ENCODE measurements at places on chromosomes 5 and 9.
A peak's percentile ranks its signal among the peaks of the same experiment; 100 is the strongest.

GRCh38 chr5:151151263-151151660 lies 6.3 kb downstream of the ANXA6 start:
- no peak for DNase-seq

- DNase-seq = peak; percentile 59
Measured at GRCh38 chr9:33676746-33677505, 118.4 kb upstream of the PRSS3 start.

- peak; percentile 6 for DNase-seq
Measured at GRCh38 chr9:15824310-15824709, 271.5 kb downstream of the CCDC171 start.

GRCh38 chr5:83000428-83000827 lies 76.8 kb downstream of the TMEM167A start:
- DNase-seq = peak; percentile 43

DNA sequence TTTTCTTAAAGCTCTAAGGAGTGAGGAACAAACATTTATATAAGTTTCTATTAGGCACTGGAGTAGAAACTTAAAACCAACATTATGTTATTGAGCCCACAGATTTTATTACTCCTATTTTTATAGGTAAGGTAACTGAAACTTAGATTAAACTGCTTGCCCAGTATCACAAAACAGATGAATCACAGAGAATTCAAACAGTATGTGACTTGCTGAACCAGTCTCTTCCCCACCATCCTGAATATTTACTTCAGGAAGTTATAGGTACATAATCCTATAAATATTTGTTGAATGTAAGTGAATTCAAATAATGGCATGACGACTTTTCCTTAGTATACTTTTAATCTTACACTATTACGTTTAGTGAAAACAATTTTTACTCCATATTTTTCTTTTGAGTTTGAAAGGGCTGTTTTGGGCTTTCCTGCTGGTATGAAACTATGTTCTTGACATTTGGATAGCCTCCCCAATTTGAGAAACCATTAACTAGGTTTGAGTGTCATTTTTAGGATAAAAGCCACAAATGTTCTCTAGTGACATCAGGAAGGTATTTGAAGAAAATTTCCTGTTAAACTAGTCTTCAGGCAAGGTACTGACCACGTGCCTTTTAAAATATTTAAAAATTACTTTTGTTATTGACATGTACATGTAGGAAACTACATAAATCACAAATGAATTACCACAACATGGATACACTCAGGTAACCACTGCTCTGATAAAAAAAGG lies 39.3 kb downstream of the PRRC1 start:
- peak; percentile 32 for DNase-seq

GRCh38 chr9:34072410-34072809 lies 23.7 kb upstream of the UBAP2 start:
- DNase-seq = peak; percentile 74

DNA sequence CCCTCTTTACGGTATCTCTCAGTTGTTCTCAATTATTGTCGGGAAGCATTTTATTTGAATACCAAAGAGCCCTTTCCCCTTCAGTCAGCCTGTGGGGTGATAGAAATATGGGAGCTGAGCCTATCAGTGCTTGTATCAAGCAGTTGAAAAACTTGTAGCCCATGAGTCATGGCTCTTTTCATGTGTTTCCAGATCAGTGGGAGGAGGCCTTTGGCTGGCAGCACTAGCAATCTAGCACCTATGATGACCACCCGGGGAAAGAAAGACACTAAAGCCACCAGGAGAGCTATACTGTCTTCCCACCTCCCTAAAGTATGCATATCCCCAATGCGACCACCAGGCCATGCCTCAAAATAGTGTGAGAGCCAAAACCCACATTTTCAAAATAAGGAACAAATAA lies 696.9 kb upstream of the C9orf72 start:
- no peak for DNase-seq

GRCh38 chr9:32264170-32264864 lies 120.1 kb upstream of the ACO1 start:
- DNase-seq = no peak

- DNase-seq = no peak
Measured at GRCh38 chr5:1460054-1460682, 14.9 kb upstream of the SLC6A3 start.

DNA sequence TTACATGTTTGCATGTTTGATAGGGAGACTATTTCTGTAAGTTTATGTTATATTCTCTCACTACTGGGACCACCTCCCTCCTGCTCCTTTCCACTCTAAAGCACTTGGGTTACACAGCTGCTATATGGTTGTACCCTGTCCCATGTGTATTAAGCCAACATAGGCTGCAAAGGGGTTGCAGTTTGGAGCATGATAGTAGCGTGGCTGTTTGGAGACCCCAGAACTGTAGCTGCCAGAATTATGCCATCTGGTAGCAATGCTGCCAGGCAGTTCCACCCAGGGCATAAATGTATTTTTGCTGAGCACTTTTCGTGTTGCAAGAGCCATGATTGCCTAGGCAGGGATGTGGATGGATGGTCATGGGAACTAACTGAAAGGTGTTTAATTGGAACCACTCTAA lies 81.8 kb downstream of the CNTLN start:
- DNase-seq = no peak

DNA sequence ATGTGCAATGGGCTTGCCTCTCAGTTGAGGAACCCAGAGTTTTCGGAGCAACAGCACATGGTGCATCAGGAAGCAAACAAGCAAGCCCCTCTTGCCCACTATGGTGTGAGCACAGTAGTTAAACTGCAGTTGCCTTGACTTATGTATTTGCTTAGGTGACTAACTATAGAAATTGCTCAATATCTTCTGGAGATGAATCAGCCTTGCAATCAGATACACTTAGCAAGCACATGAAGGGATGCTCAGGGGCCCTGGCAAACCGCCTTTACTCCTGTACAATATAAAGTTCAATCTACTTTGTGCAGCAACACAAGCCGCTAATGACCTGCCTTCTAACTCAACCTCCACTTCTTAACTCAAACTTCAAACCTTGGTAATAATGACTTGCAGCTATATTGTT lies 581.7 kb upstream of the RIOK2 start:
- peak; percentile 34 for DNase-seq

- no peak for DNase-seq
Measured at GRCh38 chr5:66808663-66809062, 212.5 kb downstream of the MAST4 start.

DNA sequence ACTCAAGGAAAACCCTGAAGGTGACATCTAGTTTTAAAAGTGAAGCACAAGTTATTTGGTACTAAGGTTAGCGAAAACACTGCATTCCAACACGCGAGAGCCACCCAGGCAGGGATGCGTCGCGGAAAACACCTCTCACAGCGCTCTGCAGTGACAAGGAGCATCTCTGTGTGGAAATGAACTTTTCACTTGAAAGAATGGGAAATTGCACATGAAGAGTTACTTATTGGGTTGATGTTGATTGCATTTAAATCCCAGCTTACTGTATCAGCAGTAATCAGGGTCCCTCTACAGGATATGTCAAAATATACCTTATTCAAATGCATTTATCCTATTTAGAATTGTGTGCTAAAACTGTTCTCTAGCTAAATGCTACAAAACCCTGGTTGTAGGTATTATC lies 144.4 kb downstream of the BNC2 start:
- no peak for DNase-seq

- DNase-seq = no peak
Measured at GRCh38 chr5:14438195-14438606, 143.4 kb upstream of the OTULINL start.

DNA sequence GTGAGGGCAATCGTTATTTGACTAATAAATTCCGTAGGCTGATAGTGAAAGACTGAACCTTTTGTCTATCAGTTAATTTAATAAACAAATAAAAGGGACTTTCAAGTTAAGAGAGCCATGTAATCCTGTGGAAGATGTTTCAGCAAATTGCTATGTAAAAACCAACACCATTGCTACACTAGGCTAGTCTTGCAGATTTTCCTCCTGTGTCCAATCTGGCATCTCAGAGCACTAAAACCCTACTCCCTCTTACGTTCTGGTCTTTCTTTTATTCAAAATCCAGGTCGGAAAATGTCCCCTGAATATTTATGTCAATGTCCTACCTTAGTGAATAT lies 478.8 kb upstream of the TNC start:
- DNase-seq = no peak

GRCh38 chr5:63959177-63959982 lies 2.9 kb downstream of the HTR1A start:
- peak; percentile 95 for DNase-seq

DNA sequence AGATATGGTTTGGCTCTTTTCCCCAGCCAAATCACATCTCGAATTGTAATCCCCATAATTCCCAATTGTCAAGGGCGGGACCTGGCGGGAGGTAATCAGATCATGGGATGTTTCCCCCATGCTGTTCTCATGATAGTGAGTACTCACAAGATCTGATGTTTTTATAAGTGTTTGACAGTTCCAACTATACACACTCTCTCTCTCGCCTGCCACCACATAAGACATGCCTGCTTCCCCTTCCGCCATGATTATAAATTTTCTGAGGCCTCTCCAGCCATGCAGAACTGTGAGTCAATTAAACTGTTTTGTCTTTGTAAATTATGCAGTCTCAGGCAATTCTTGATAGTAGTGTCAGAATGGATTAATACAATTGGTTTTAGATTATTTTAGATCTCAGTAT lies 475.7 kb upstream of the CYLC2 start:
- no peak for DNase-seq

DNA sequence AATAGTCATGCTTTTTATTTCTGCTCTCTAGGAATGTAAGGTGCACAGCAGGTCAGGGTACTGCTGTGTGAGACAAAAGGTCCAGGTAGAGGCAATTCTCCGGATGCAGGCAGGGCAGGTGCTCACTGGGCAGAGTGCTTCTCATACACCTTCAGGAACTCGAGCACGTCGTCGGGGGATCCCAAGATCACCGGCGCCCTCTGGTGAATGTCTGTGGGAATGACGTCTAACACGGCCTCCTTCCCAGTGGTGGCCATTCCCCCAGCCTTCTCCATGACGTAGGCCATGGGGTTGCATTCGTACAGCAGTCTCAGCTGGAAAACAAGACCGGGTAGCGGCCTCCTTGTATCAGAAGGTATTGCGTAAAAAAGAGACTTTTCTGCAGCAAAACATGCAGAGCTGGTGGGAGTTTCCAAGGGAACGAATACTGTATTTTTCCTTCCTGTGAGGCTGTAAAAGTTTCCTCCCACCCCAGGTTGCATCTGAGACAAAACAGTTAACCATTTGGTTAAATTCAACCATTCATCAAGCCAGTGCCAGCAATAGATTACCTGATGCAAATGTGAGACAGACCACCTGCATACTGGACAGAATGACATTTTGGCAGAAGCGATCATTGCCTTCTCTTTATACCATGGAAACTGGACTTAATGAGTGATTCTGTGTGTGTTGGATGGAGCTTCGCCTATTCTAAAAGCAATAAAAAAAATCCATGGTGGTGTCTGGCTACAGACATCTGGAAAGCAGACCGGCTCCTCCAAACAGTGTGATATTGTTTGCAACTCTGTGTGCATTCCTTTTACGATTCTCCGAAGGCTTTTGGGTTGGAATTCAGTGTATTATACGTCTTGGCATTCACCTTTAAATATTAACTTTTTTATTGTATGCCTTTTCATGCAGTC lies 9.9 kb upstream of the FBP2 start:
- peak; percentile 28 for DNase-seq

DNA sequence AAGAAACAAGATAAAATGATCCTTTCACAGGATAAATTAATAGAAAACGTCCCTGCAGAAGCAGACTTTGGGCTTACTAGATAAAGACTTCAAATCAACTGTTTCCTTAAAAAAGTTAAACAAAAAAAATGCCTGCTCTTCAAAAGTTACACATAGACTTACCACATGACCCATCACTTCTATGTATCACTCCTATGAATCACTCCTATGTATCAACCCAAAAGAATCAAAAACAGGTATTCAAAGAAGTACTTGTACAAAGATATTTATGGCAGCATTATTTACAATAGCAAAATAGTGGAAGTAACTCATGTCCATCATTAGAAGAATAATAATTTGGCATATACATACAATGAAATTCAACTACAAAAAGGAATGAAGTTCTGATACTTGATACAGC lies 56.3 kb upstream of the PRDM9 start:
- DNase-seq = no peak

- peak; percentile 93 for DNase-seq
Measured at GRCh38 chr5:121273833-121274433, 577.7 kb upstream of the FTMT start.

GRCh38 chr9:18721267-18721994 lies 247.5 kb downstream of the ADAMTSL1 start:
- peak; percentile 82 for DNase-seq

DNA sequence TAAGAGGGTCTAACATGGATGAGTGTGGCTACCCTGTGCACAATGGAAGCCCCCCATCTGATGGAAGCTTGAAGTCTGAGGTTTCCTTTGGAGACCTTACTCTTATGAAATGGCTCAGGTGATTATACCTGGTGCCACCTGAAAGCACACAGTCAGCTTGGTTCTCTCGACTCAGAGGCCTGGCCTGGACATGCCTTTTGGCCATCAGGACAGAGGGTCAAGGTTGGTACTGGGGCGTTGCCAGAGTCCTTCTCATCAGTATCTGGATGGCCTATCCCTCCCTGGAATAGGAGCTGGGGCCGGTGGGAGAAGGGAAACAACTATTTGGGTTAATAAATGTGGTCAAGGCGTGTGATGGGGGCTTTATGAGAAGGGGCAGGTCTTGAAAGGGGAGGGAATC lies 48.9 kb downstream of the COL27A1 start:
- no peak for DNase-seq

- no peak for DNase-seq
Measured at GRCh38 chr5:1274471-1274870, 20.4 kb downstream of the TERT start.

DNA sequence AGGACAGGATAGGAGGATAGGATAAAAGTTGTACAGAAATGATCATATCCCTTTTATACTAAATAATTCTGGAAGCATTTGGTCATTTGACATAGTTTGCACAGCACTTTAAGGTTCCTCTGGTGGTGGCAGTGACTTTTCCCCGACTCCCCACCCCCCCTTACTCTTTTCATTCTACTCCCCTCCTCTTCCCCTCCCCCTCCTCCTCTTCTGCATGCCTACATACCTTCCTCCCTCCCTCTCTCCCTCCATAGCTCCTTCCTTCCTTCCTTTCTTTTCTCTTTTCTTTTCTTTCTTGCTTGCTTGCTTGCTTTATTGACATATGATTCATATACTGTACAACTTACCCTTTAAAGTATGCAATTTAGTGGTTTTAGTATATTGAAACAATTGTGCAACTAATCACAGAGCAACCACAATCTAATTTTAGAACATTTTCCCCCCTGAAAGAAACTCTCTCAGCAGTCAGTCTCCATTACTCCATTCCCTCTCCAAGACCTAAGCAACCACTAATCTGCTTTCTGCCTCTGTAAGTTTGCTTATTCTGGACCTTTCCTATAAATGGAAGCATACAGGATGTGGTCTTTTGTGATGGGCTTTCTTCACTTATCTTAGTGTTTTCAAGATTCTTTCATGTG lies 159.0 kb downstream of the HACD4 start:
- no peak for DNase-seq

GRCh38 chr5:155193029-155193428 lies 179.5 kb downstream of the KIF4B start:
- DNase-seq = peak; percentile 93
